NCI-H1417 treated with DMSO at 0.1 percent for 48 hours (cell line): ENCODE measurements at places on chromosomes 3 and 15.

GRCh38 chr3:99960941-99961340 is 143.3 kb downstream of the CMSS1 start:
- no peak for DNase-seq

GRCh38 chr15:57218826-57219576 is 157.3 kb upstream of the CGNL1 start:
- DNase-seq: peak; percentile 47

- DNase-seq: no peak
Measured at GRCh38 chr3:135012101-135012500, 217.0 kb downstream of the EPHB1 start.

- no peak for DNase-seq
Measured at GRCh38 chr15:51600114-51600513, 22.5 kb downstream of the DMXL2 start.

- no peak for DNase-seq
Measured at GRCh38 chr15:43792761-43793476, 799 bp downstream of the SERF2 start.

DNA sequence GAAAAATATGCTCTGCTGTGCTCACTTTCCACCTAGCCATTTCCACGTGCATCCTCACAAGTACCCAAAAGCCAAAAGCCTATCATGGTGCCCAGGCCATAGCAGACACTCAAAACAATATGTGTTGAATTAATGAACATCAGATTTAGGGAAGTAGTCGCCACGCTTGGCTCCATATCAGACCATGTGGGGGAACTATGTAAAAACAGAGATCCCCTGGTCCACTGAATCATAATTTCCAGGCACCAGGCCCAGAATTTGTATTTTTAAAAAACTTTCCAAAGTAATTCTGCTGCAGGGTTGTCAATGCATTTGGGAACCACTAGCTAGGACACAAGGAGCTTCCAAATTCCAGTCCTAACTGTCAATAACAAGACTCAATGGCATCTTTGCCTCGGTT is 77.3 kb downstream of the CNTN3 start:
- no peak for DNase-seq

- DNase-seq: no peak
Measured at GRCh38 chr3:156216216-156216615, 95.8 kb downstream of the KCNAB1 start.

GRCh38 chr15:31372635-31373091 is 46.0 kb downstream of the KLF13 start:
- no peak for DNase-seq
